ENCODE measurements at places on chromosomes 2 and 18. TPM values are rescaled to one million over a fixed set of nuclear protein-coding genes. Genes with fewer than 3 reads are reported as not detected.

DNA sequence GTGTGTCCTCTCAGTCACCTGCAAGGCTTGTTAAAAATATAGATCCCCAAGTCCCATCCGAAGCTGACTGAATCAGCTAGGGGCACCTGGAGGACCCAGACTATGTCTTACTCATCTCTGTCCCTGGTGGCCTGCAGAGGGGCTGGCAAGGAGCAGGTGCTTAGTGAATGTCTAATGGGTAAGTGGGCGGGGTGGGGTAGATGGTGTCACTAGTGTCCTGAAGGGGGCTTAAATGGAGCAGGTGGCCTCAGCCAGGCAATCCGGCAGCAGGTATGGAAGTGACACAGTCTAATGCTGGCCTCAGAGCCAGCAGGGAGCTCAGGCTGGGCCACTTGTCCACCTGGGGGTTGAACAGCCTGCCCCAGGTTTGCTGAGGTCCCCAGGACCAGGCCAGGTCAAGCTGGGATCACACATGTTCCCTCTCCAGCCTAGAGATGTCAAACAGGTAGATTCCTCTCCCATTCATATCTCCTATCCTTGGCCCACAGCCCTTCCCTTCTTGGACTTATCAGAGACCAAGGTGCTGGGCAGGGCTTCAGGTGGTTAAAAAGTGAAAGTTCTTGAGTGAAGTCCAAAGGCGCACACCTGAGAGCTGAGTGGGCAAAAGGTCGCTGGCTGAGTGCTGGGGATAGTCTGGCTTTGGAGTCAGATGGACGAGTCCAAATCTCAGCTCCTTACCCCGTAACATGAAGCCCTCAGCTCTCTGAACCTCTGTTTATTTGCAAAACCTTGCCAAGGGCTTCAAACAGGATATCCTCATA, 1.7 kb downstream of the STEAP3 start:
- no peak for DNase-seq

SLC11A1 gene
- 0.05 TPM for total RNA-seq

- no peak for DNase-seq
Measured at GRCh38 chr2:77156599-77156998, 365.6 kb downstream of the LRRTM4 start.

POTEI gene
- 0.06 TPM for total RNA-seq

GRCh38 chr2:147844697-147845410, at the start of gene ACVR2A:
Gene ACVR2A, plus strand, starts transcription at chr2:147845029. Its CDS starts 124 bp downstream, at chr2:147845153.
- DNase-seq, result no peak

RFTN2 gene
- 4.6 TPM for total RNA-seq

DNA sequence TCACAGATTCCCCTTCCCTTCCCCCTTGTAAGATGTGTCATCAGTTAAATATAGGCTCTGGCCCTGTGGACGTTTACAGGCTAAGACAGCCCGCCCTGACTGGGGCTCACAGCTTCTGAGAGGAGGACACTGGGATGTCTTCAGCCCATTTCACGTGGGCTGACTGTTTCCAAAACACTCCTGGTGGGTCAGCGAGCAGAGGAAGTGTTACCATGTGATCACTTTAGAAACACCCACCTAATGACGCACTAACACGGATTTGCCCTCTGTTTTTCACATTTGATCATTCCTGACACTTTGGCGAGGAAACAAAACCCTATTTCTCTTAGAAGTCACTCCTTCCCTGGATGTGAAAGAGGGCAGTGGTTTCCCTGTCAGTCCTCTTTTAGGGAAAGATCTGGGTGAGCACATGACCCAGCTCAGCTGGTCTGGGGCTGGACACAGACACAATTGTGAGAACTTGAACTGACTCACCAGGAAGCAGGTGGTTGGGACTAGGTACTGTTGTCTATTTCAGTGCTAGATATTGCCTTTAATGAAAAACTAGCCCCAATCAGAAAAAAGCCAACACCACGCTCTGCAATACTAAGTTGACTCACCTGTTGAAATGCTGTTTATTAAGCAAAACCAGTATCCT, 38.8 kb downstream of the BMP10 start:
- DNase-seq, result peak; percentile 94

DNA sequence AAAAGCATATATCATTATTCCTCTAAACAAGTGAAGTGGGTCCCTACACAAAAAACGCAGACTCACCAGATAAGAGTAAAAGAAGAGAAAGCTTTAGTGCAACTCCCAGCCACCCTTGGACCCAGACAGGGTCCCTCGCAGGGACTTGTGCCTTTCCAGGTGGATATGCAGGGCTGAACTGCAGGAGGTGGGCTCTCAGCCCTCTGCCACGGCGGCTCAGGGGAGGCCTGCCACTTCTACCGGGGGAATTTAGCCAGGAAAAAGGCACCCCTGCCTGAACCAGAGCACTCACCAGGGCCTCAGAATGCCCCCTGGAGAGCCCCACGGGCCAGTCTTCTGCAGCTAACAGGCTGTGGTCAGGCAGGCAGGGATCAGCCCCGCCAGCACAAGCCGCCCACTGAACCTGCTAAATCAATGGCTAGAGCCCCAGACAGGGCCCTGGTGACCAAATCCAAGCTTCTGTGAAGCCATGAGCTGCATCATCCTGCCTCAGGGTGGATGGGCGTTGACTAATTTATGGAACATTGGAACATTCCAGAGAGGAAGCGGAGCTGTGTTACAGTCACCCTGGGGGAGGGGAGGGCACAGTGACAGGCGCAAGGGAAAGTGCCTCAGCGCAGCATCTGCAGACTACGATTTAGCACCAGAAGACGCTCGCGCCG, 209.3 kb downstream of the EIPR1 start:
- no peak for DNase-seq

DNA sequence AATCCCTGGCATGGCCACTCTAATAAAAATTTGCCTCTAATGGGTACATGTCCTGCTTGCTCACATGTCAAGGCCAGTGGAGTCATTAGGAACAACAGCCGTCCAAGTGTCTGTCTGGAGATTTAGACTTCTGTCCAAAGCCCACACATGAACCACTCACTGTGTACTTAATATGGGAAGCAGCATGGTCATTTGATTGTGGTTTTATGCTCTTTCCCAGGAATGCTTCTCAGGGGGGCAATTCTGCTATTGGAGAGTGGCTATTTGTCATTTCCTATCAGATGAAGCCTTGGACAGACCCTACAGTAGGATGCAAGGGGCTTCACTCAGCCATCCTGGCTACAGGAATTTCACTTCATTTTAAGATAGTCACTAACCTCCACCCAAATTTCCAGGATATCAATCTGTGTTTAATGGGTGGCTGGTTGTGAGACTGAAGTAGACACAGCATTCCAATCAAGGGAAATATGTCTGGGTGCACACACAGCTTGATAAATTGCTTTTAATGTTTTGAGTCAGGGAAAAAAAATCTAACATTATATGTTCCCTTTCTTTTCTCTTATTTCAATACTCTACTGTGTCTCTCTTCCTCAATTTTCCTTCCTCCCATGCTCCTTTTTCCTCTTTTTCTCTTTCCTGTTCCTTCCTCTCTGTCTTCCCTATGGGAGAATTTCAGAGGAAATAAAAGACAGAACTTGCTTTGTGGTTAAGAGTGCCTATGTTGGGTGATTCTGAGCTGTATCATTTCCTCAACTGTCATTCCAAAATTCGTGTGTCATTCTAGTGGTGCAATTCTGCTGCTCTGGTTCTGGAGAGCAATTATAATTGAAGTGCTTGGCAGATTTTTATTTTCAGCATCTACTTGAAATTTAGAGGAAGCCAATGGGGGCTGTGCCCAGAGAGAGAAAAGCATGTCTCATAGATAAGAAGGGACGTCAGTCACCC, 320.1 kb downstream of the OSR1 start:
- no peak for DNase-seq
